ENCODE measurements at places on chromosomes 11 and 22. TPM values are rescaled to one million over a fixed set of nuclear protein-coding genes. Genes with fewer than 3 reads are reported as not detected.
A peak's percentile ranks its signal among the peaks of the same experiment; 100 is the strongest.

DNA sequence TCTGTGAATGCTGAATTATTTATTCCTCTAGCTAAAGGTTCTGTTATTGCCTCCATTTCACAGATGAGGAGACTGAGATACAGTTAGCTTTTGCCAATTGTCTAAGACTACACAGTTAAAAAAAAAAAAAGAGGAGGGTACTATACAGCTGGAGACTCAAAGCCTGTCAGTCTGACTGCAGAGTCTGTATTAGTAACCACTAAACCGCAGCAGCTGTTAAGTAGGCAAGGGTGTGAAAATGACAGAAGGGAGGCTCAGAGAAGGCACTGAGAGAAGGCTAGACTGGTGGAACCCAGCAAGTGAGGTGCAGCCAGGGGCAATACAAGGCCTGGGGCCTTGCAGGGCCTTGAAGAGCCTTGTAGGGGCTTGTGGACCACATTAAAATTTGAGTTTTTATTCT is 181.2 kb downstream of the CSNK2A3 start:
- DNase-seq: no peak

SLC22A6 gene
- not detected for total RNA-seq

GRCh38 chr22:39130892-39131855 is 21.3 kb downstream of the CBX7 start:
- no peak for DNase-seq

MS4A12 gene
- total RNA-seq: not detected

- DNase-seq: no peak
These were observed 792 bp downstream of the RBMXL2 start for GRCh38 chr11:7089328-7090251.

OR51I1 gene
- 2.9 TPM for total RNA-seq

DNA sequence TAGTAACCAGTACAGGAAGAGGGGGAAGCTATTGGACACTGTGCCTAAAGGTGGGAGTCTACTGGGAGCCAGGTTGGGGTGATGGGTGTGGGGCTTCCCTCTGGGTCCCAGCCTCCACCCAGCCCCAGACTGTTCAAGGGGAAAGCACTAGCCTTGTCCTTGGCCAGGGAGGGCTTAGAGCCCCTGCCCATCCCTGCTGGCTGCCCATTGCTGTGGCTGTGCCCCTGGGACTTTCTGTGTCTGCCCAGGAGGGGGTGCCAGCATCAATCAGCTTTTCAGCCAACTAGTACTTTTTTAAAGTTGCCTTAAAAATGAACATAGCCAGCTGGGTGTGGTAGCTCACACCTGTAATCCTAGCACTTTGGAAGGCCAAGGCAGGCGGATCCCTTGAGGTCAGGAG is 19.9 kb downstream of the INCENP start:
- DNase-seq: no peak

DNA sequence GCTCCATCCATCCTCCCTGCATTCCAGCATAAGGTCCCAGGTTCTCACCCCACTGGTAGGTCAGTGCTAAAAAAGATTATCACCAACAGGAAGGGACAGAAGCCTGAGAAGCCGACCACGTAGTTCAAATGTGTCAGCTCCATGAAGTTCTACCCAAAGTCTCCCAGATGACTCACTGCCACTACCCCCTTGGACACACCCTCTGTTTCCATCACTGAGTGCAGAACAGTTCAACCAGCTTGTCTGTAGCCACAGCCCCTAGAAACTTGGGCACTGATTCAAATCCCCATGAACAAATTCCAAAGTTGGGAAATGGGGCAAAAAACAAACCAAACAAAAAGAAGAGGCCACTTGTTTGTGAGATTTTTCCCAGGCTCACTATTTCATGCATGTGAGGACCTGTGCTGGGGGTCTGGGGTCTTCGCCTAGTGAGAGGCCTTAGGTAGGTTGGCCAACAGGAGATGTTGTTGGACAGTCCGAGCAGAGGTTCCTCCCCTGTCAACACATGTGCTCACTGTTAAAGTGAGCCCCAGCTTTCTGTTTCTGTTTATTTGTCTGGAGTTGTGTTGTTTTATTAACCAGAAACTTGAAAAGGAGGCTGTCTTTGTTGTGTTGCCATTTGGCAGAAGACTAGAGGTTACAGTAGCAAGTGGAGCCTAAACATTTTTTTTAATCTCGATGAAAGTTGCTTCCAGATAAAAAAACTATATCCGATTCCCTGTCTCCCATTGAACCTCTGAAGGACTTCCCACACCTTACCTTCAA is 24.2 kb upstream of the FLI1 start:
- DNase-seq: peak; percentile 87

DNA sequence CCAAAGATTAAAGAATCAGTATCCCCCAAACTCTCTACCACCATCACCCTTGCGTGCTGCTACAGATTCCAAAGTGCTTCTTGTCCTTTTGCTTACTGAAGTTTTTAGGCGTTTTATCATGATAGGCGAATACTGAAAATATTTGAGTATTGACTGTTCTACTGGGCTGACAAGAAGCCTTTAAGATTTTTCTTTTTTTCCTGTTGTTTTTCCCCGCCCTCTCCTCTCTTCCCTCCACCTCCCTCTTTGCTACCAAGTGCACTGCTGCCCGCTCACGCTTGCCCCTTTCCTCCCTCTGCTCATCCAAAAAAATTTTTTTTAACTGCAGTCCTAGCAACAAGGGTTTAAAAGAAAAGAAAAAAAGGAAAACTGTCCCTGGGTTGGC is 679 bp downstream of the SPCS2 start:
- no peak for DNase-seq

DNA sequence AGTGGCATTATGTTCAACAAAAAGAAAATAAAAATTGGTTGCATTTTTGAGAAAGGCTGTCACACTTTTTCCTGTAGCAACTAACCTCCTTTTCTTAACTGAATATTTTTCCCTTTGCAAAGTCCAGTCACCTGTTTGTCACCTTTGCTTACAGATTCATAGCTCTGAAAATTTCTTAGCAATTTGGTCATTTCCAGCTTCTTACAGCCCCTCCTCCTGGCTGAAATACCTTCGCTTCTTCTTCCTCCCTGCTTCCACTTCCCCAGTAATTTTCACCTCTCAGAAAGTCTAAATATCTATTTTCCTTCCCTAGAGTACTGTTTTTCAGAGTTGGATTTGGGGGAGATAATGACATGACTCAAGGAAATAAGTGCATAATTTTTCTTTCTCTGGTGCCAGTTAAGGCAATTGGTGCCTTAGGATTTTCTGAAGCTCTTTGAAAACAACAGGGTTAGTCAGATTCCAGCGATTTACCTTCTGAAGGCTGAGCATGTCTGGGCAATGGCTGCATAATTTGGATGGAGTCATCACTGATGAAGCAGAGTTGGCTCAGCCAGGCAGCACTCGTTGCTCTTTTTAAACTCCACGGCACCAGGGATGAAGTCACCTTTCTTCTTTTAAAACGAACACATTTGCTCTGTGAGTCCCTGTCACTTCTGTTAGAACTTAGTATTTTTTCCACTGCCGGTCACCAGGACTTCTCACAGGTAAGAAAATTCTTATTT is 62.1 kb upstream of the AMOTL1 start:
- peak; percentile 28 for DNase-seq

- peak; percentile 13 for DNase-seq
These were observed 12.5 kb downstream of the SLC6A5 start for GRCh38 chr11:20611892-20612291.

DNA sequence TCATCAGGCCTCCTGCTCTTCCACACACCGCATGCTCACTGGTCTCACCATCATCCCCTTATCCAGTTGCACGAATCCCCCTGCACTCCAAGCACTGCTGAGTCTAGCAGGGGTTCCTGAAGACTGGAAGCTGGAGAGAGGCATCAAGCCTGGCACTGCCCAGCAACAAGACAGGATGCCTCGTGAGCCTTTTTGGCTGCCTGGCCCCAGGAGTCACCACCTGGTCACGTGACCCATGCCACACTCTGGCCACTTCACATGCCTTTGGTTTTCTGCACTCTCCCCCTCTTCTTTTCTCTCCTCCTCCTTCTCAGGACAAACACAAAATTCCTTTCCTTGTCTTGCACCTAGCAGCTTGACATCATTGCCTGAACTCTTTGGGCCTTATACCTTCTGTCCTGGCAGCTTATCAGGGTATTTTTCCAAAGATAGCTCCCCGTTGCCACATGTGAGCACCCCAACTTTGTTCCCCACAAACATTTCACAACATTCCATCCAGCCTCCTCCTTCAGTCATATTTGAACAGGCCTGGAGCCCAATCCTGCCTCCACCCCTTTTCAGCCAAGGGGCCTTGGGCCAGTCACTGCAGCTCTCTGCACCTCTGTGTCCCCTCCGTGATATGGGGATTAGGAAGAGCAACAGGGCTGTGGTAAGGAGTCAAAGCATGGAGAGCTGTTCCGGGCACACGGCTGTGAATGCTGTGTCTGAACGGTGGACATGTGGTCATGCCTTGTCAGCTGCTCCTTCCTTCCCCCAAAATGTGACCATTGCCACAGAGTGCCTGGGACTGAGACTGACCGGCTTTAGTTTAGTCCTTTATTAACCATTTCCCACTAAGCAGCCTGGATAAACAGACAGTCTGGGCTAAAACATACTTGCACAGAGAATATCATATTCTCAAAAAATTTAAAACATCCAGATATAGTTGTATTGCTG is 2.8 kb upstream of the PACSIN2 start:
- peak; percentile 32 for DNase-seq

DNA sequence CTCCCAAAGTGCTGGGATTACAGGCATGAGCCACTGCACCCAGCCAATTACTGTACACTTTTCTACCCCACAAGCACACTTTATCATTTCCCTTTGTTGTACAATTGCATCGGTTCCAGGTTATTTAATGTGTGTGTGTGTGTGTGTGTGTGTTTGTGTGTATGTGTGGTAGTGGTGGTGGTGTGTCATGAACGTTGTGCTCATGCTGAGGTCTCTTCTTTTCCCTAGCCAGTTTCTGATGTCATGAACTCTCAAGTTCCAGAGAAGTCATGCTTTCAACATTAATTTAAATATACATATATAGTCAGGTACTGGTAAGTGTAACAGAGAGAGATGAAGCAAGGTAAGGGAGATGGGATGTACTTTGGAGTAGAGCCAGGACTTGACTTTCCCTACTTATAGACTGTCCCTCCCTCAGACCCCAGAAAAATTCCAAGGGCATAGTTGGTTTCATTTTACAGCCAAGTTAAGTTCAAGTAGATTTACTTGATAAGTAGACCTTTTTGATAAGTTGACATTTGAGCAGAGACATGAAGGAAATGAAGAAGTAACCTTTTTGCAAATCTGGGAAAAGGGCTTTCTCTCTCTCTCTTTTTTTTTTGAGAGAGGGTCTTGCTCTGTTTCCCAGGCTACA is 42.7 kb downstream of the WEE1 start:
- peak; percentile 18 for DNase-seq

DNA sequence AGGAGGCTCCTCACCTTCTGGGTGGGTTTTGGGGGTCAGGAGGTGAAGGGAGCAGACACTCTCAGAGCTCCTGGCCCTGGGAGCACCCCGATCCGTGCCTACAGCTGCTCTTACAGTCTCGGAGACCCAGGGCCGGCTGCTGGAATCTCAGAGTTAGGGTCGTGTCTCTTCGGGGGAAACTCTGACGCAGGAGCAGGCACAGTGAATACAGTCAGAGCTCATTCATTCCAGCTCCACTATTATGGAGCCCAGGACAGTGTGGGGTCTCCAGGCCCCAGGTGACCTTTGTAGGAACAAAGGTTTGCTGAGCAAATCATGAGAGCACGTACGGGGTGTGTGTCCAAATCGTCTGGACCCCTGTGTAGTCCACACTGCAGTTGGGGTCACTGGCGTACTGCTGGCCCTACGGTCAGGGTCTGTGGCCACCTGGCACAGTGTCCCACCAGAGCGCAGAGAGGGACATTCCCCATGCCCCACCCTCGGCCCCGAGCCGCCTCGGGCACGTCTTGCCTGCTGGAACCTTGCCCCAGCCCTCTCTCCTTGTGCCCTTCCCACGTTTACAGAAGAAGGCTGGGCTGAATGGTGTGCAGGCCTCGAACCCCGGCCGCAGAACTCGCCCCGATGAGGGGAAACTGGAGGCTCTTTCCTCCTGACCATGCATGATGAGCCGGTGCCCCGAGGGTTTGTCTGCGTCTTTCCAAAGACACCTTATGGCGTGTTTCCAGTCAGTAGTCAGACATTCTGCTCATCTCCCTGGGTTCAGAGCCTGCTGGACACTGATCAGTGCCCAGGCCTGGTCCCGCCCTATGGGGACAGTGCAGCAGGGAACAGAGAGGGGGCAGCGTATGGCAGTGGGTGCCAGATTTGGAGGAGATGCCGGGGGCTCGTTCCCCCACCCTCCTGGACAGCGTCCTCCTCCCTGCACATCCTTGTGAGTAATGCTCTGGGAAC is 1166.6 kb downstream of the BRD1 start:
- no peak for DNase-seq

- DNase-seq: no peak
These were observed 3.3 kb downstream of the TANGO2 start for GRCh38 chr22:20024225-20024624.

DNA sequence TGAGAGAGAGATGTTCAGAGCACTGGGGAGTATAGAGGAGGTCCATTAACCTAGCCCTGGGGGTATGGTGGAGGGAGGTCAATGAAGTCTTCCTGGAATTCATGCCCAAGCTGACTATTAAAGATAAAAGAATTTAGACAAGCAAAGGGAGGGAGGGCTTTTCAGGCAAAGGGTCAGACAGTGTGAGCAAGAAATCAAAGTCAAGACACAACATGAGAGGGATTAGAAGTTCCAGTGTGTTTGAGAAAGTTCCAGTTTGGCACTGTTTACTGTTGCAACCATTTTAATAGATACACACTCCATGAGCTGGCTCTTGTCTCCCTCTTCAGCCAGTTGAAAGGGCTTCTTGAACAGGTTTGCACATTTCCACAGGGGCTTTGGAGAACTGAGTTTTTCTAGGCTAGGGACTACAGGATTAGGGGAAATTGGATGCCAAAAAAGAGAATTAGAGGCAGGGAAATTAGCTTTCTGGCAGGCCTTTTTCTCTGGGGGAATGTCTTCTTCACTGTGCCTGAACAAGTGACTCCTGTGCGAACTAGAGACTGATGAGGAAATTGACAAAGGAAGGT is 14.7 kb upstream of the NNMT start:
- DNase-seq: no peak

DNA sequence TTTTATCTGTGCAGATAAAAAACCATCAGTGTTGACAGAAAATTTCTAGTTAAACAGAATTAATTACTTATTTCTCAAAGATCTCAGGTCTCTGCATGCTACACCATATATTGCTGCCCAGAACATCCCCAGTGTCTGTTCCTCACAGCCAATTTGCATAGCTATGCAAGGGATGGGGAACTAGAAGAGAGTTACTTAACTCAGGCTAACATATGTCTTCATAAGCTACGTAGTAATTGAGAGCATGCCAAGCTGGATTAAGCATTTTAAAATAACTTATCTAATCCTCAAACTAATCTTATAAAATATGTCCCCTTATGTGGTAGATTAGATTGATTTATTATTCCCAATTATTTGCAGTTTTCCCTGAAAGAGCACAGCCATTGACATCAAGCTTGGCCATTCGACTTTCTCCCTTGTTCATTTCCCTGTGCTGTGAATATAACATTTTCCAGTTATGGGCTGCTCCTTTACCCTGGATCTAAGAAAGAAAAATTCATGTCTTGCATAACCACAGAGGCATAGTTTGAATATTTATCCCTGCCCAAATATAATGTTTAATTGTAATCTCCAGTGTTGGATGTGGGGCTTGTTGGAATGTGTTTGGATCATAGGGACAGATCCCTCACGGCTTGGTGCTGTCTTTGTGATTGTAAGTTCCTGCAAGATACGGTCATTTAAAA is 69.1 kb downstream of the C11orf87 start:
- DNase-seq: no peak
